ENCODE measurements at places on chromosomes 11 and 22. TPM values are rescaled to one million over a fixed set of nuclear protein-coding genes. Genes with fewer than 3 reads are reported as not detected.

PLAAT4 gene
- total RNA-seq = not detected

GRCh38 chr11:107268977-107269376 is 188.6 kb downstream of the CWF19L2 start:
- no peak overlapping the region for H3K4me3 ChIP-seq
- no peak overlapping the region for H3K27ac ChIP-seq
- H3K4me1 ChIP-seq = peaks cover 9% of the 10 kb centered on the region
- H3K36me3 ChIP-seq = no peaks in the 10 kb centered on the region

DNA sequence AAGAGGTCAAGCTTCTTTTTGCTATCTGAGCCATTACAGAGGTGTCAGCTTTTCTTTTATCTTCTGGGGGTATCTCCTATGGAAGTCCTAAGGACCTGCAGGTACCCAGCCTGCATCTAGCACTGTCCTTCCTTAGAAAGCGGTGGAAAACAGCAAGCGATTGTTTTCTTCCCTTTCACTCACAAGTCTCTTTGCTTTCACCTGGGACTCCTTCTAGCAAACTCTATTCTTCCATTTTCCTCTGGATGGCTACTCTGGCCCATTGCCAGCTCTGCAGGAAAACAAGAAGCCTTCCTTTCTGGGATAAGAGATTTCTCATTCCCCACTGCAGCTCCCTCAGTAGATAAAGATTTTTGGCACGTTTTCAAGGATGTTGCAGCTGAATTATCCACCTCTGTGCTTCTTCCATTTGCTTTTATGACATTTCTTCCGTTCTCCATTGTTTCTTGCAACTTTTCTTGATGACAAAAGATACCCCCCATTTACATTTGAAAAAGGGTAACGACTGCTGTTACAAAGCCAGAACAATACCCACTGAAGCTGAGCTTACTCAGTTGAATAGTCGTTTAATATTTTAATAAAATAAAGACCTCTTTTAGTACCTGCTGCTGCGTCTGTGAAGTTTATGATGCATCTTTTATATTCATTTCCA is 40.2 kb upstream of the BDNF start:
- peak; percentile 51 for DNase-seq
- no peak overlapping the region for H3K4me3 ChIP-seq
- H3K27me3 ChIP-seq = peaks cover 17% of the 10 kb centered on the region
- no peaks in the 10 kb centered on the region for H3K4me1 ChIP-seq
- H3K36me3 ChIP-seq = no peaks in the 10 kb centered on the region

DNA sequence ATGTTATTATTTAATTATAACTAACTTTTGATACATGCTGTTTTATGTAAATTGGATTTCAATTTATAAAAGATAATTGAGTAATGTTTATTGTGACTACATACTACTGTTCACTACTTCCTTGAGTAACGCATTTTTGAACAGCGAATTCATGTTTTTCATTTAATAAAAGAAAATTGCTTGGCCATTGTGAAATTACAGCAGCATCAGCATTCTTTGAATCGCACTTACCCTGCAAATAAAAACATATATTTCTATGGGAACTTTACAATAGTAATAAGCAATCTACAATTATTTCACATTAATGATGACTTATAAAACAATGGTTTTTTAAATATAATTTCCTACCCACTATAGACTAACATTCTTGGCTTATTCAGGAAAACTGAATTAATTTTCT is 20.3 kb downstream of the OR5J2 start:
- no peaks in the 10 kb centered on the region for H3K4me1 ChIP-seq
- no peak overlapping the region for H3K27ac ChIP-seq
- no peak for DNase-seq
- no peaks in the 10 kb centered on the region for H3K27me3 ChIP-seq
